ENCODE measurements at places on chromosomes 2 and 18.
A peak's percentile ranks its signal among the peaks of the same experiment; 100 is the strongest.

DNA sequence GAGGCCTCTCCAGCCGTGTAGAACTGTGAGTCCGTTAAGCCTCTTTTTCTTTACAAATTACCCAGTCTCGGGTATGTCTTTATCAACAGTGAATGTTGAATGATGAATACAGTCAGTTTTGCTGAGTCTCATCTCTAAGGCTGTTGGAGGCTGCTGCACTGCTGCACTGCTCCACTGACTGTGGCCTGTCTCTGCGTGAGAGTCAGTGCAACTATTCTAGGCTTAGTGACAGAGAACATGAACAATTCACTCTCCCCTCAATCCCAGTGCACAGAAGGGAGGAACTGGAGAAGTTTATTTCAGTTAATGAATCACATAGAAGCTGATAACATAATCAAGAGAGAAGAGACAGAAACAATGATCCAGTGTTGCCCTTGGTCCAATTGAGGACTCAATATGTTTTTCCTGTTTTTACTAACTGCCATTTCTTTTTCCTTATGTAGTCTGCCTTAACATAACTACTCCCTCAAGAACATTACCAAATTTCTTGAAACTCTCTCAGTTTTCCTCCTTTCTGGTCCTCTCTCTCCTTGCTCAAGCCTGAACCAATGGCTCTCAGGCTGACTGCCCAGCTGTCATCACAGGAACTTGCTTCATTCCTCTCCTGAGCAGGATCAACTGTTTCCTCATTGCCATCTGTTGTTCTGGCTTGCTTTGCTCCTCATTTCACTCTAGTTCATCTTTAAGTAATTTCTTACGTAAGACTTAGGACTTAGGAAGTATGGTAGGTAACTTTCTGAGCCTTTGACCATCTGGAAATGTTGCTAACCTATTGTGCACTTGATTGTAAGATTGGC, 483.2 kb downstream of the METTL4 start:
- peak; percentile 26 for DNase-seq

- no peak for DNase-seq
These were observed 11.0 kb downstream of the NFATC1 start for GRCh38 chr18:79406708-79407107.

- no peak for DNase-seq
These were observed 85.7 kb downstream of the SLC4A3 start for GRCh38 chr2:219713110-219713509.

DNA sequence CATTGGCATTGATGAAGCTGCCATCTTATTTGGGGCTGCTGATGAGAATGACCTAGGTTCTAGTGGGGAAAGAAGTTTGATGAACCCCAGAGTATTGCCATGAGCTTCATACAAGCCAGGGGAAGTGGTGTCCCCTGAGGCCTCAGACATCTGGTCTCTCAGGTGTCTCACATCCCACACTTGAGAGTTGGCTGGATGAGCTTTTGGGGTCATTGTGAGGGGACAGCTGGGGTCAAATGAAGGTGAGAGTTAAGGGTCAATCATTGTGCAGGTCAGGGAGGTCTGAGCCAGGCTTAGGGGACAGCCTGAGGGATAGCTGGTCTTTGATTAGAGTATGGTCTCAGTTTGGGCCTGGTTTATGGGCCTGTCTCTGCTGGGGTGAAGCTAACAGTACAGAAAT, 336.5 kb downstream of the CYP26B1 start:
- DNase-seq = no peak

DNA sequence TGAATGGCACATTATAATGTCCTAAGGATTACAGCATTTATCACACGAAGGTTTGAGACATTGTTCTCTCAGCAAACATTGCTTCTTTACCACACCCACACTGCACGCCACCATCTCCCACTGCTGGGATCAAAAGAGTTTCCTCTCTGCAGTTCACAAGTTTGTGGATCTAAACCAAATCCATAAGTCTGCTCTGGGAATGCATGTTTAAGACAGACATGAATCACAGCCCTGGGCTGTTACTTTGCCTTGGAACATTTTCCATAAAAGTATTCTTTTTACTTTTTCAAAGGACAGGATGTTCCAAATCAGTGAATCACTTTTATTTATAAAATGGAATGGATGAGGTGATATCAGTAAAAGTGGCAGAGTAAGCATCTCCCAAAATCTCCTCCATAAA, 36.1 kb downstream of the STPG4 start:
- DNase-seq = no peak

GRCh38 chr2:109387221-109387735, 226.5 kb downstream of the SEPTIN10 start:
- no peak for DNase-seq

Data from renal cortical epithelial cell (primary cell).